ENCODE measurements at places on chromosomes 12 and 14.

DNA sequence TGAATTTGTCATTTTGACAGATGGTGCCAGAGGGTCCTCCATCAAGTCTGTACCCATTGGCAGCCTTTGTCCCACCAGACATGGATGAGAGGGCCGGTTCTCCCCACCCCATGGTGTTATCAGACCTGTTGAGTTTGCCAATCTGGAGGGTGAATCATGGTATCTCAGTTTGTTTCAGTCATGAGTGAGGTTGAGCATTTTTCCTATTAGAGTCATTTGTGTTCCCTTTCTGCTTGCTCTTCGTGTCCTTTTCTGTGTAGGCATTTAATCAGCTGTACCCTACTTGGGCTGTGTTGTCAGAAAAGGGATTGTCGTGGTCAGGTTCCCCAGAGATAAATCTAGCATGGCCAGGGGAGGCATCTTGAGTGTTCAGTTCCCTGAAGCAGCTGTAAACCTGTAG, 30.5 kb downstream of the SLC24A4 start:
- no peak for DNase-seq

DNA sequence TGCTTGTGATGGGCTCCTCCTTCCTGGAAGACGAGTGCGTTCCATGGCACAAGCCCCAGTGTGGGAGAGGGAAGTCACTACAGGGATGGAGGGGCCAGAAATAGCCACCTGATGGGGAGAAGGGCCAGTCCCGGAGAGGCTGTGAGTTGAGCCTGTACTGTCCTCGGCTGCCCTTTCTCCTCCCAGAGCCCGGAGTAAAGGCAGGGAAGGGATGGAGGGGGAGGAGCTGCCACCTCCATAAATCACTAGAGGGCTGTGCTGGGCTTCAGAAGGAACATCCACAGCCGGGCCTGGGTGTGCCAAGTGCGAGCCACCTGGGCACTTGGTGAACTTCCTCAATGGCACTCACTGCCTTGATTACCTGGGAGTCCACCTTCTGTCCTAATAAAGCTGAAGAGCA, 110.1 kb downstream of the RBM19 start:
- DNase-seq = no peak

DNA sequence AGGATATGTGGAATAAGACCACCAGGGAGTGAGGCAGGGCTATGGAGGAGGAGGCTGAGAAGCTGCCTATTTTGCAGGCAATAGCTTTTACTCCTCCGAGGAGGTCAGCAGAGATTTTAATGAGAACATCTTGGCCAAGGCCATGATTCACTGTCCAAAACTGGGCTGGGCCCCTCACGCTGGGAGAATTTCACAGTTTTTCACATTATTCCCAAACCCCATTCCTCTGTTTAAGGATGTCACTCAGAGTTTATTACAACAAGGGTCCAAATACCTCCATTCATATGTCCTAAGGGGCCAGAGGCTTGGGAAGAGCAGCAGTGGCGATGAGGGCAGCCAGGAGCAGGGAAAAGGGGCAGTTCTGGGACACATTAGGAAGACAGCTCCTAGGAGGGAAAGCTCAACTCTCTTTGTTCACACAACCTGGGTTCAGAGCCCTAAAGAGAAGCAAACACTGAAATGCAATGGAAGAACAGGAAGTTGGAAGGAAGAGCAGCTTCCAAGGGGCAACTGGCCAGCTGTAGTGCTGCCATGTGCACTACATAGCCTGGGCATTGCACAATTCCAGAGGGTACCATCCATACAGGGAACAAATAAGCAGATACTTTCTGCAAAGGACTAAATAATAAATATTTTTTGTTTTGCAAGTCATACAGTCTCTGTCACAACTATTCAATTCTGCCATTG, 283.2 kb downstream of the NUAK1 start:
- DNase-seq = peak; percentile 50

- no peak for DNase-seq
These were observed 39.7 kb upstream of the PSMA6 start for GRCh38 chr14:35252451-35252868.

DNA sequence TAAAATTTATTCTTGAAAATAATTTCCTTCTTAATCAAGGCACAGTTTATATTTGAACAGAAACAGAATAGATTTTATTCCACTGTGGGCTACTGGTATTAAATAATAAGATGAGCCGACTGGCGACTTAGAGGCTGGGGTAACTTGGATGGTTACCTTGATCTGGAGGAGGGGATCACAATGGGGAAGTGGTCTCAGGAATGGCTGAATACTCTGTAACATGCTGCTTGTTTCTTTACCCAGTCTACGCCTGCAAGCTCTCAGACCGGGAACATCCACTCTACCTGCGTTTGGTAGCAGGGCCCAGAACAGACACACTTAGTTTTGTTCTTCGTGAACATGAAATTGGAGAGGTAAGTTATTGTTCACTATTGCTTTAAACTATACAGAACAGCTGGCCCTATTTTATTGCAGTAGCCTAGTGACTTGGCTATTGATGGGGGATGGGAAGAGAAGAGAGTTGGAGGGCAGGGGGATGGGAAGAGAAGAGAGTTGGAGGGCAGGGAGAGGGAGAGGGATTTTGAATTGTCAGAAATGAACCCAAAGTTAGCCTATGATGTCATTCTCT, 67.9 kb downstream of the GNS start:
- DNase-seq = no peak

GRCh38 chr14:55425091-55425490, 13.5 kb upstream of the ATG14 start:
- DNase-seq = no peak

- no peak for DNase-seq
These were observed 23.0 kb downstream of the ALDH2 start for GRCh38 chr12:111789779-111790178.

- DNase-seq = no peak
These were observed 171.8 kb downstream of the FLRT2 start for GRCh38 chr14:85701763-85702162.

DNA sequence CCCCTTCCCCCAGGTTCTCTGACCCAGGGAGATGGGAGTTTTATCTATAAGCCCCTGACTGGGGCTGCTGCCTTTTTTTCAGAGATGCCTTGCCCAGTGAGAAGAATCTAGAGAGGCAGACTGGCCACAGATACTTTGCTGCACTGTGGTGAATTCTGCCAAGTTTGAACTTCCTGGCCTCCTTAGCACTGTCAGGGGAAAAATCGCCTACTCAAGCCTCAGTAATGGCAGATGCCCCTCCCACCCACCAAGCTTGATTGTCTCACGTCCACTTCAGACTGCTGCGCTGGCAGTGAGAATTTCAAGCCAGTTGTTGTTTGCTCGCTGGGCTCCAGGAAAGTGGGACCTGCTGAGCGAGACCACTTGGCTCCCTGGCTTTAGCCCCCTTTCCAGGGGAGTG, 31.7 kb downstream of the KLRK1 start:
- no peak for DNase-seq

DNA sequence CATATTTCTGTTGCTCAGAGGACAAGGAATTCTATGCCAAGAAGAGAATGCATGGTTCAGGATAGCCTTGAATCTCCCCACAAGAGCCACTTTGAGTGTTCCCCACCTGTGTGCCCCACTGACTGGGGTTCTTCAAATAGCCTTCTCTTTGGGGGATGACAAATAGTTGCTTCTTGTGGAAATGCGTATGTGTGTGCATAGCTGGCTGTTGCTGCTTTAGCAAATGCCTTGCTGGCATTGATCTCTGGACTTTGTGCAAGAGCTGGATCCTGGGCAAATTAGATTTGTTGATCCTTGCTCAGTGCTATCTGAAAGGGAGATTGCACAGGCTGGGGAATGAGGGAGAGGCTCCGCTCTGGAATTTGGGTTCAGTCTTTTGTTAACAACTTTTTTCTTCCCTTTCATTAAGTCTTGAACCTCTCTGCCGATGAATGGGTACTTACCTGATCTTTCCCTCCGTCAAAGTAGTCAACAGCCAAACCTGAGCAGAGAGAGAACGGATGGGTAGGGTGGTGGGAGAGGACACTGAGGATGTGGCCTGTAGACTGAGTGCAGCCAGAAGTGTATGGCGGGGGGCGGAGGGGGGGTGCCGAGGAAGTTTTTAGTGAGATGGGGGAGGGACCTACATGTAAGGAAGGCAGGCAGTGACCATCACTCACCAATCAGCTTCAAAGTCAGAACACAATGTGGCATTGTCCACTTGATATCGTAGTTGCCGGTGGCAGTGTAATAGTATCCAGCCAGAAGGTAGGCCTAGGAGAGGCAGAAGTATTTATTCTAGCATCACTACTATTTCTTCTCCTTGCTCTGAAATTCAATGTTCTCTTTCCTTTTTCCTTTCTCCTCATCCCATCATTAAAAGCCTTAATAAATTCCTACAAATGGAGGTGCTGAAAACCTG, 10.7 kb downstream of the EMG1 start:
- no peak for DNase-seq

GRCh38 chr12:107491856-107492255, 193.7 kb upstream of the PWP1 start:
- no peak for DNase-seq

DNA sequence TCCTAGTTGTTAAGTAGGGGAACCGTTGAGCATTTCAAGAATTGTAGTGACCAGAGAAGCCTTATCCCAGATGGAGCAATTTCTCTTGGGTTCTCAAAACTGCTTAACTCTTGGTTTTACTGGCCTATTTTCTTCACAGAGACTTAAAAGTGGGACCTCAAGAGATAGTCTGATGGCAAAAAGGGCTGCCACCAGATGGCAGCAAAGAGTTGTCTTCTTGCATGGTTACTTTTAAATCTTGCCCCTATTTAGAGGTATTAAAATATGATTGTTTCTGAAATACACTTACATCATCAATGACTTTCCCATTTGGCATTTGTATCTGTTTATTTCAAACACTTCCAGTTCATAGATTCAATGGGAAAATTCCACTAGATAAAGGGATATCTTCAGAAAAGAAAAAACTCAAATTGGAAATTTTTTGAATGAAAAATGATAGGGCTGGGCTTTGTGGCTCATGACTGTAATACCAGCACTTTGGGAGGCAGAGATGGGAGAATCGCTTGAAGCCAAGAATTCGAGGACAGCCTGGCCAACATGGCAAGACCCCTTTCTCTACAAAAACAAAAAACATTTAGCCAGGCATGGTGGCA, 69.9 kb upstream of the CNTN1 start:
- peak; percentile 31 for DNase-seq

- DNase-seq = no peak
These were observed 24.3 kb upstream of the FOXG1 start for GRCh38 chr14:28742171-28742846.
